ENCODE measurements at places on chromosomes 13 and 19.

- peak; percentile 98 for DNase-seq
Observed at GRCh38 chr19:45632468-45633196, 6.6 kb downstream of the EML2 start.

- peak; percentile 70 for DNase-seq
Observed at GRCh38 chr19:3710265-3710812, 2.2 kb downstream of the TJP3 start.

- peak; percentile 87 for DNase-seq
Observed at GRCh38 chr19:14786421-14786851, 8.1 kb upstream of the ADGRE2 start.

GRCh38 chr19:18849838-18850400 lies 18.2 kb downstream of the UPF1 start:
- DNase-seq = no peak

DNA sequence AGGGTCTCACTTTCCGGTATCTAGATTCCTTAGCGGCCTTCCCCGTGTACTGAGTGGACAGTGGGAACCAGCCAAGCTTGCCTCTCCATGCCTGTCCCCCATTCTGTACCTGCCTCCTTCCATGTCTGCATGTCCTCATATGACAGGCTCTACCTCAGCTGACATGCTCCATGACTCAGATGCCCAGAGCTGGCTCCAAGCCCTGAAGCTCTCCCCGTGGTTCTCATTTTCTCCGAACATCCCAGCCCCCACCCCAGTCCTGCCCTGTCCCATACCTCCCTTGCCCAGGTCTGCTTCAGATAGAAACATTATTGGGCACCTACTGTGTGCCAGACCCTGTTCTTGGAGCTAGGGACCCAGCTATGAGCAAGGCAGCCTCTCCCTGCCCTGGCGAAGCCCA lies 17.1 kb upstream of the SHFL start:
- no peak for DNase-seq

GRCh38 chr13:110168999-110169933 lies 137.7 kb downstream of the COL4A1 start:
- no peak for DNase-seq

GRCh38 chr19:48370955-48371354 lies 6.8 kb downstream of the SYNGR4 start:
- no peak for DNase-seq

DNA sequence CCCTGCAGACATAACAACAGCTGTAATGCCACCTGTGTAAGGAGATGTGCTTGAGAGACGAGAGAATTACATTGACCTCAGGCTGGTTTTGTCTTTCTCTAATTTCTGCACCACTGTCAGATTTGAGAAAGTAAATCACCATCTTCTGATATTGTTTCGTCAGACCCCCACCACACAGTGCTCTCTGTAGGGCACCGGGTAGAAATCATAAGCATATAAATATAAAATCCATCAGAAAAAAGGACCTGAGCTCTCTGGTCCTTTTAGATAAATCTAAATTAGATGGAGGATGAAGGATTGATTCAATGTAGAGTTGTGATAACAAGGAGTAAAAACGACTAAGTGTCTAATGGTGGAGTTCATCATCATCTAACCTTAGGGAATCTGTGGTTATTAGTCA lies 1981.0 kb upstream of the PRR20A start:
- no peak for DNase-seq

DNA sequence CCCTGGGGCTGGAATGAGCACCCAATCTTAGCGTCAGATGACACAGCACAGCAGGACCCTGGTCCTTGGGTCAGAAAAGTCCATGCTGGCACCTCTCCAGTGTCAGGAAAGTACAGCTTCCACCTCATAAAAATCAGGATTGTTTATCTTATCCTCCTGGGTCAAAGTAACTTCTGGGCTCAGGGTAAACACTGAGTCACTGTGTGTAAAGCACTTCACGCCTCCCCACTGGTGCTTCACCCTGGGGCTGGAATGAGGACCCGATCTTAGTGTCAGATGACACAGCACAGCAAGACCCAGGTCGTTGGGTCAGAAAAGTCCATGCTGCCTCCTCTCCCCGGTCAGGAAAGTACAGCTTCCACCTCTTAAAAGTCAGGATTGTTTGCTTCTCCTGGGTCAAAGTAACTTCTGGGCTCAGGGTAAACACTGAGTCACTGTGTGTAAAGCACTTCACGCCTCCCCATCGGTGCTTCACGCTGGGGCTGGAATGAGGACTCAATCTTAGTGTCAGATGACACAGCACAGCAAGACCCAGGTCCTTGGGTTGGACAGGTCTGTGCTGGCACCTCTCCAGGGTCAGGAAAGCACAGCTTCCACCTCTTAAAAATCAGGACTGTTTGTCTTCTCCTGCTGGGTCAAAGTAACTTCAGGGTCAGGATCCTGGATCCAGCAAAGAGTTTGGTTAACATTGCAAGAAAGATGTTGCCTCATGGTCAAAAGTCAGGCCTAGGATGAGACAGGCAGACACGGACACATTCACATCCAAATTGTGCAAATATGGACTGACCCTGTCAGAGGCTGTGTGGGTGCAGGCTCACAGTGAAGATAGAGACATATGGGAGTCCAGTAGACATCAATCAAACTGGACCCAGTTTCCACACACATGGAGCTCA lies 39.2 kb upstream of the CYP2A7 start:
- DNase-seq = peak; percentile 86

DNA sequence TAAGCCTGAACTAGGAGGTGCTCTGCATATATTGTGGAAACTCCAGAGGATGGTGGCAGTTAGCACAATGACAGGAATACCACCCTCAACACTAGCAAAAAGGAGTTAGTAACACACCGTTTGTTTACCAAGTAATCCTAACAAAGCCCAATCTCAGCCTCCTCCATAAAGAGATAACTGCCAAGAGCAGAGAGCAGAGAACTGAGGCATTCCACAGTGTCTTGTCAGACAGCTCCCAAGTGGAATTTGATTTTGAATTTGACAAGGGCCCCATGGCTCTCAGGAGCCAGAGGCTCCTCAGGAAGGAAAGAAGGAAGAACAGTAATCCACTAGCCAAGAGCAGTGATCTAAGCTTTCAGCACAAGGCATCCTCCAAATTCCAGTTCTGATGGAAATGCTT lies 298.6 kb downstream of the DCLK1 start:
- no peak for DNase-seq

GRCh38 chr19:42285541-42285941 lies 16.4 kb upstream of the PRR19 start:
- no peak for DNase-seq

DNA sequence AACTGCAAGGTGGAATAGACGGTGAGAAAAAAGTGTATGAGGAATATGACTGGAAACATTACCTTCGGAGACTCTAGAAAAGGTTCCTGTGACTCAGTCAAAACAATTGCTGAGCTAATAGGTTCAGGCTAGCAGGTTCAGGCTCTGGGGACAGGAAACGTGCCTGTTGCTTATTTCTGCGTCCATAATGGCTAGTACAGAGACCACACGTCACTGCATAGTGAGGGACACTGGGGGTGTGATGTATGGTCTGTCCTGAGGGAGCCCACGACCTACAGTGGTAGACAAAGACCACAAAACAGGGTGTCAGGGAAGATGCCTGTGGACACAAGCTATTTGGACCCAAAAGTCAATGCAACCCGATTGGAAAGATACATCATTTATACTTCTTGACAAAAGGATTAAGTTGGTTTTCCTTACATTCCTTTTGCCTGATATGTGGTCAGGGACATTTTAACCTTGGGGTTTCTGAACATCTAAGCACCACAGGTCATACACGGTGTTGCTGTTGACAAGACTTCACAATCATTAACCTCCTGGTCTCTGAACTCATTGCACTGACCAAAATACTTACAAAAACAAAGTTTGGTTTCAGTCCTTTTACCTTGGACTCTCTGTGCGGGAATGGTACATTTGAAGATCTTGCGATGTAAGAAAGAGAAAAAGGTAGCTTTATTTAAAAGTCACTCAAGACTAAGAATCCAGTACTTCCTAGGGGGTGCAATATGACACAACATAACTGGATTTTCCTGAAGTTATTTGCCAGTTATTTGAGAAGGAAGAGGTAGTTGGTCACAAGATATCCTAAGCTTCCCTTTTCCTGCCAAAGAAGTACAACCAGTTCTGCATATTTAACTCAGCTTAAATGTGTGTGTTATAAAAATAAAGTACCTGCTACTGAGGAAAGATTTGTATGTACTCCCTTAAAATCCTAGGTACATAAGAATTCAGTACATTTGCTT lies 20.0 kb downstream of the CRYL1 start:
- DNase-seq = no peak

DNA sequence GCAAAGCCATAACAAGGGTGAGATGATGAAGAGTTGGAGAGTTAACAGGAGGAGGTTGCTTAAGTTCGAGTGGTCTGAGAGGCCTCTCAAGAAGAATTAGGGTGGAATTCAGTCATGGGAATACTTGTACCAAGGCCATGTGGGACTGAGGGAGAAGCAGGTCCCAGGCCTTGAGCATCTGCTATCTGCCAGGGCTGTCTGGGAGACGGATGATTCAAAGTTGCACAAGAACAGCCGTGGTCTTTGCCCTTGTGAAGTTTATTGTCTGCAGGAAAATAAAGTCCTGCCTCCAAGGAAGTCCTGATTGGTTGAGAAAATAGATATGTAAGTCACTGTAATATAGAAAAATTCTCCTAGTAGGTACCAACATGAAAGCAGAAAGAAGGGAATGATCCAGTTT lies 178.8 kb upstream of the RFC3 start:
- no peak for DNase-seq

- no peak for DNase-seq
Observed at GRCh38 chr19:55071129-55071502, 4.6 kb upstream of the EPS8L1 start.

DNA sequence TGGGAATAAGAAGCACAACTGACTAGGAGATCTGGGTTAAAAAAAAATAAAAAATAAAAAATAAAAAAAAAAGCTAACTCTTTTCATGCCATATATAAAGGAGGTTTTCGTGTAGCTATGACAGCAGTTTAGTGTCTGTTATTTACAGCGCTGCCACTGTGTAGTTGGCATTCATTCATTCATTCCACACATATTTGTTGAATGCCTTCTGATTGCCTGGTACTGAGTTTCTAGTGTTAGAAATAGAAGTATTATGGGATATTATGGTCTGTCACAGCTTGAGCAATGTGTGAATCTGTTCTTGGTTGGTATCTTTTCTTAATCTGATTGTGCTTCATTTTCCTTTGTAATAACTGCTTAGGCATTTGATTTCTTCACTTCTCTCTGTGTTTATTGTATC lies 237.4 kb downstream of the NBEA start:
- DNase-seq = no peak

GRCh38 chr13:28137596-28137995 lies 749 bp upstream of the PAN3 start:
- no peak for DNase-seq

DNA sequence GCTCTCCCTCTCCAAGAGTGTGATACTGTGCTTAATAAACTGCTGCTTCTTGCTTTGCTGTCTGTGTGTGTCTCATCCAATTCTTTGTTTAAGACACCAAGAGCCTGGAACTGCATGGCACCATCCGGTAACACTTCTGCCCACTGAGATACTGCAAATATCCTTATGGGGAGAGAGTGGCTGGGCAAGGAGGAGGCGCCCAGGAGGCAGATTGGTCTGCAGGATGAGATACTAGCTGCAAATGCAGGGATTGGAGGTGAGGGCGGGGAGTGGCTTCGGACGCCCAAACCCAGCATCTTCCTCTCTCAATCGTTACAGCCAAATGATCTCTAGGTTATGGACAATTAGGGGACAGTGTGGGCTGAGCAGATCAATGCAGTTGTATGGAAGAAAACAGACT lies 1.7 kb upstream of the SIGLEC7 start:
- peak; percentile 54 for DNase-seq

DNA sequence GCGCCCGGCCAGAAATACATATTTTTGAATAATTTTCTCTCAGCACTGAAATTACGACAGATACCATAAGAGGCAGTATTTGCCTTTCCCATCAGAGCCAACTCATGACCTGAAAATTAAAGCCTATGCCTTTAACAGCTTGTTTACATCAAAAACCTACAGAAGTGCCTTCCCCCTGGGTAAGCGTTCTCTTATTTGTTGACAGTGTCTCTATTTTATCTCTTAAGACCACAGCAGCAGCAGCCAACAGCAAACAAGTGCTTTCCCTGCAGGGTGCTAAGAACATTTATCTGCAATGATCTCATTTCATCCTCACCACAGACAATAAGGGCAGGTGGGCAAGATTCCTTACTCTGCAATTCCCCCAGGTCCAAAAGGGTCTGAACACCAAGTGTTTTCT lies 6.0 kb downstream of the AKAP8L start:
- peak; percentile 62 for DNase-seq

DNA sequence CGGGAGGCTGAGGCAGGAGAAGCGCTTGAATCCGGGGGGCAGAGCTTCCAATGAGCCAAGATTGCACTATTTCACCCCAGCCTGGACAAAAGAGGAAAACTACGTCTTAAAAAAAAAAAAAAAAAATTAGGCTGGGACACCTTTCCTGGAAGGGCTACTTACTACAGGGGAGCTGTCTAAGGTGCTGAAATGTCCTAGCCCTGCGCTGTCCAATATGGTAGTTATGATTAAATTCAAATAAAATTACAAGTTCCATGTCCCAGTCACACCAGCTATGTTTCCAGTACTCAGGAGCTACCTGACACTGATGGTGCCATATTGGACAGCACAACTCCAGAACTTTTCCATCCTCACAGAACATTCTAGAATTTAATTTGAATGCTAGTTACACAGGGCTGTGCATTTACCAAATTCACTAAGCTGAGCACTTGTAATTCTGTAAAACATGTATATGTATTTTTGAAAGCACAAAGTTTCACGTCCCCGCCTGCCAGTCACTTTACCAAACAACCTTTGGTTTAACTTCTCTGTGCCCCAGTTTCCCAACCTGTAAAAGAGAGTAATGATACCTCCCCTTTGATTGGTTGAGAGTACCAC lies 9.2 kb upstream of the ZSCAN22 start:
- DNase-seq = peak; percentile 68

DNA sequence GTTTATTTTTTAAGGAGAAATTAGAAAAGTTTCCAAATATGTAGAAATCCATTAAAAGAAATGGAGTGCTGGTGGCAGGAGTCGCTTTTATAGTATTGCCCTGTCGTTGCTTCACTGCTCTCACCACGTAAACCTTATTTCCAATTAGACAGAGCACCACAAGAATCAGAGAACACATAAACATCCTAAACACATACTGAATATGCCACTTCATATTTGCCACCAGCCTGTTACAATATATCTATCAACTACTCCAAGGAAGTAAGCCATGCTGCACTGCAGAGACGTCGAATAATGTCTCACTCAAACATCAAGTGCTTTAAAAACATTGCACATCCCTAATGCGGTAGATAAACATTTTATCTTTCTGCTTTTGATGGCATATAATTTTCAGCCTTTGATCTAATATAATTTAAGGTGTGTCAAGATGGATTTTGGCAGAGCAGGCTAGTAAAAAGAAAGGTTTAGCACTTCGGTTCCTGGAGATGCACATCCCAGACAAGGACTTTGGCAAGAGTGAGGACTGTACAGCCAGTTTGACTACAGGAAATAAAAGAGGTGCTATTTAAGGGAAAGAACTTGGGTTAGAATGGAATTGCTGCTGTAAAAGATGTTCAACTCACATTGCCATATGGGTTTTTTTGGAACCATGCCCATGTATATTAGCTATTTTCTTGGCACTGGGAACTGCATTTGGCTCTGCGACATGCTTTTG lies 932.3 kb downstream of the EFNB2 start:
- DNase-seq = no peak

- DNase-seq = no peak
Observed at GRCh38 chr13:35995136-35995535, 136.0 kb downstream of the DCLK1 start.
